Esophagus squamous epithelium (tissue), 5 donors: ENCODE measurements at places on chromosomes 12 and 14.

GRCh38 chr14:78254911-78255461, 84.8 kb downstream of the NRXN3 start:
- no peak for DNase-seq

DNA sequence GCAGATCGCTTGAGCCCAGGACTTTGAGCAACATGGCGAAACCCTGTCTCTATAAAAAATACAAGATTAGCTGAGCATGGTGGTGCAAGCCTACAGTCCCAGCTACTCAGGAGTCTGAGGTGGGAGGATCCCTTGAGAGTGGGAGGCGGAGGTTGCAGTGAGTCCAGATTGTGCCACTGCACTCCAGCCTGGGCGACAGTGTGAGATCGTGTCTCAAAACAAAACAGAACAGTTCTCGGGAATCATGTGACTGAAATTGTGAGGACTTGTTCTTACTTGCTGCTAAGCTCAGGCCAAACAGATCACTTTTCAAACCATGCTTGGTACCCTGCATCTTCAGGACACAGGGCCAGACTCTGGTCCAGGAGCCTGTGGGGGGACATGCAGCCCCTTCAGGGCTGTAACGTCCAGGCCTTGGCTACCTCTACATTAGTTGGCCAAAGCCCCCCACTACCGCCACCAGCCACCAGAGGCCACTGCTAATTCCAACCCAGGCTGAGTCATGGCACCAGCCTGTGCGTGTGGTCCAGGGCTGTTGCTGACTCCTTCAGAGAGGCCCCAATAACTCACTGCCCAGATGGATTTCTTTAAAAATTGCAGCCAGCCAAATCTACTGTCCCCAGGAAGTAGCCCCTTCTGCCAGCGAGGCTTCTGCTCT, 33.4 kb upstream of the SYNDIG1L start:
- no peak for DNase-seq

- no peak for DNase-seq
These were observed 21.9 kb downstream of the CEP170B start for GRCh38 chr14:104886690-104887622.

DNA sequence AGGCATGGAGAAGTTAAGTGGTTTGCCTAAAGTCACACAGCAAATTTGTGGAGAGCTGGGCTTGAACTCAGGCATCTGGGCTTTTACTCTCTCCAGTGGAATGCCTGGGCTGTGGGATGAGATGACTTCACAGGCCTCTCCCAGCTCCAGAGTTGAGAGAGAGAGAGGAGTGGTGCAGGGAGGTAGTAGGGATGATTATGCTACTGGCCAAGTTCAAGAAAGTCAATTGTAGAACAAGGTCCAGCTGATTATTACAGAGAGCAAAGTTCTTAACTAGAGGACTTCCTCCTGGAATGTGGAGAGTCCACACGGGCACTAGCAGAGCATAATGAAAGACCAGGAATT, 769 bp upstream of the EMP1 start:
- DNase-seq: no peak

DNA sequence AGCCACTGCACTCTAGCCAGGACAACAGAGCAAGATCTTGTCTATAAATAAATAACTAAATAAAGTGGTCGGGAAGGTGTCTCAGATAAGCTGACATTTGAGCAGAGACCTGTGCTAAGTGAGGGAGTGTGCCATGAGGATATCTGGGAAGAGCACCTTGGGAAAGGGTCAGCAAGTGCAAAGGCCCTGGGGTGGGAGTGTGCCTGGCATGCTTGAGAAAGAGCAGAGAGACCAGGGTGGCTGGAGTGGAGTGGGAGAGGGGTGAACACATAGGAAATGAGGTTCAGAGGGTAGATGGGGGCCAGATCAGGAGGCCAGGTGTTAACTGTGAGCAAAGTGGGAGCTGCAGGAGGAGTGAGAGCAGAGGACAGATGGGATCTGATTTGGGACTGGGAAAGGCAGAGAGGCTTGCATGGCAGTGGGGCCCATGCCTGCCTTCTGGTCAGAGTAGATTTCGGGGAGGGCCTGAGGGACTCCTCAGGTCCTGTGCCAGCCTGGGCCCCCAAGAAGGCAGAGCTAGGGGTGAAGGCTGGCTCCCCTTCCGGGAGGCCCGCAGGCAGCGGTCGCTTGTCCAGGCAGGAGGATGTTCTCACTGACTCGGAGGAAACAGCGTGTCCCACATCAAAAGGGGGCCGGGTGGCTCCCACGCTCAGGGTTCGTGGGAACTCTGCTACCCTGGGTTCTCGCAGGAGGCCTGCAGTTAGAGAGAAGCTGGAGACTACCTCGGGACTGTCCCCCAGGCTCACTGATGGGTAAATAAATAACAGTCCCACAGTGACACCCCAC, 32.6 kb downstream of the DTX1 start:
- no peak for DNase-seq
